AG04450 (cell line): ENCODE measurements at places on chromosomes 5 and 9.

- DNase-seq = no peak
Measured at GRCh38 chr5:88399561-88399960, 130.9 kb upstream of the TMEM161B start.

DNA sequence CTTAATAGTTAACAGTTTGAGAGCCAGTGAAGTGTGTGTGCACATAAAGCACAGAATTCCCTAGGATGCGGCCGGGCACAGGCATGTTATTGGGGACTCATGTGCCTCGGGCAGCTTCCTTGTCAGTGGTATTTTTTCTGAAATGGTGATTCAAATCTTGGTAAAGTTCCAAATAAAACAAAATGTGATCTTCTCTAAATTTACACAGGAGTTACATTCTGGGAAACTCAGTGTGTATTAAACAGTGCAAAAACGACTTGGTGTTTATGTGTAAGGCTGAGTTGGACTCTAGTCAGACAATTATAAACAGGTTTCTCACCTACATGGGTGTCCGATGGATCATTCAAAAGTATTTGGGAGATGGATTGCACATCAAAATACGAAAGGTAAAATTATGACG lies 48.9 kb downstream of the BOD1 start:
- no peak for DNase-seq

DNA sequence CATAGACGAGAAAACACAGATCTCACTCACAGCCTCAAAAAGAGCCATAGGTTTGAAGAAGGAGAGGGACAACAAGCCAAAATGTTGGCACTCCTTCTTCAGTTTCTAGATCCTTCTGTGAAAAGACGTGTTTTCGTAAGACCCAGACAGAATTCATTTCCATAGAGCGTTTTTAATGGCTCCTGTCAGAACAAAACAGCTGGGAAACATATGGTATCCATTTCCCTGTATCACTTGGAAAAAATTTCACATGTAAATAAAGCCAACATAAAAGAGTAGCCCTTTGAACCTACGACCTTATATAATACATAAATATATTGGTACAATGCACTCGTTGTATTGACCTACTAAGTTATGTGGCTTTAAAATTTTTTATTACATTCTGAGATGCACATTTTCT lies 108.1 kb downstream of the SNCAIP start:
- DNase-seq = no peak

DNA sequence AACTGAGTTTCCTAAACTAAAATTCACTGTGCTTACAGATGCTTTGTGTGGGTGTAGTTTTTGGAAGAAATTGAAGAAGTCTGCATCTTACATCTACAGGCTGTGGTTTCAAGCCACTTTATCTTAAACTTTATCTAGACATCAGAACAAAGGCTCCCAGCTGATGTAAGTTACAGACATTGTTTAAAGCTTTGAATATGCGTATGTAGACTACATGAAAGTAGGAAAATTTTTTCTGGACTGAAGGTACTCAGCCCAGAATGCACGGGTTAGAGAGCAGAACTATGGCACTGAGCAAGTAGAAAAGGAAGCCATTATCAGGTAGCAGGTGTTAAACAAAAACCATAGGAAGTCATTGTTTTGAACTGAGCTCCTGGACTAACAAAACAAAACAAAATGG lies 185.4 kb downstream of the TTC39B start:
- DNase-seq = no peak

DNA sequence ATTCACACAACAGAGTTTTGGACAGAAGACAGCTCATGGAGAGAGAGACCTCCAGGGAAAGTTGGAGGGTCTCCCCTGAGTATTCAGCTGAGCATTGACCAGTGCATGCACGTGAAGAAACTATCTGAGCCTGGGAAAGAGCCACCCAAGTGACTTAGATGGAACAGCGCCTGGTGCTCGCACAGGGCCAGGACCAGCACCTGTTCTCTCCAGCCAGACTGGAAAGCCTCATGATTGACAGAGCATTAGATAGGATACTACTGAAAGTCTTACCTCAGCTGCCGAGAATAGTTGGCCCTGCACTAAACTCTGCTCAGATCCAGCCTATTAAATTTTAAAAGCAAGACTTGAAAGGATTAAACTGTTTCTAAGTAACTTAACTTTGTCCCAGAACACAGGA lies 28.3 kb upstream of the NEURL1B start:
- DNase-seq = no peak

DNA sequence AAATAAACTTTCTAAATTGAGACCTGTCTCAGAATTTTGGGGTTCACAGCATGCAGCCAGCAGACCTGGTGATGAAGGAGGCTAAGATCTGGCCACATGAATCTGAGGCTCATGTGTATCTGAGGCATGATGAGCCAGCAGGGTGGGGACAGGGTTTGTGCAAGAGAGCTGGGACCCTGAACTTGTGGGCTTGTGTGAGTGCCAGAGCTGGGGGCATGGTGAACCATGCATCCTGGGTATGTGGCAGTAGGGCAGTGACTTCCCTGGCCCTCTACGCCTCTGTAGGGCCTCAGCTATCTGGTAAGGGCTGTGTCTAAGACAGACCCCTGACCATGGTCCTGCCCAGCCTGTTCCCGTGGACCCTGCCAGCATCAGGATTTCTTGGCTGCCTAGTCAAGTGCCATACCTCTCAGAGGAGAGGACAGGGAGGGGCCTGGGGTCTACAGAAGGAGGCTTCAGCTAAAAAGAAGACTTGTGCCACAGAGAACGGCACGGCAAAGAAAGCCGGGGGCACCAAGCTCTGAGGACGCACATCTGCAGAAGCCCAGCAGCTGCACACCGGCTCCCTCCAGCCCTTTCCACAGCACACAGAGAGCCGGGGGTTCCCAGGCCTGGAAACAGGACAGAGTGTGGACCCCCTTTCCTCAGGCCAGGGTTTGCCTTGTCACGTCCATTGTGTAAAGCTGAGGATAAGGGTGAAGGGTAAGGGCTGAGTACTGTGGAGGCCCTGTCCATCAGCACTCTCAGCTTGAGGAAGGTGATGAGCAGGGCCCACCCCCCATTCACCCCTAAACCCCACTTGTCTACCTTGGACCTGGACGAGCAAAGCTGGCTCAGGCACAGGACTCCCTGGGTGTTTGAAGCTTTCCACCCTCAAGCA lies 130.1 kb downstream of the MRPL36 start:
- no peak for DNase-seq

DNA sequence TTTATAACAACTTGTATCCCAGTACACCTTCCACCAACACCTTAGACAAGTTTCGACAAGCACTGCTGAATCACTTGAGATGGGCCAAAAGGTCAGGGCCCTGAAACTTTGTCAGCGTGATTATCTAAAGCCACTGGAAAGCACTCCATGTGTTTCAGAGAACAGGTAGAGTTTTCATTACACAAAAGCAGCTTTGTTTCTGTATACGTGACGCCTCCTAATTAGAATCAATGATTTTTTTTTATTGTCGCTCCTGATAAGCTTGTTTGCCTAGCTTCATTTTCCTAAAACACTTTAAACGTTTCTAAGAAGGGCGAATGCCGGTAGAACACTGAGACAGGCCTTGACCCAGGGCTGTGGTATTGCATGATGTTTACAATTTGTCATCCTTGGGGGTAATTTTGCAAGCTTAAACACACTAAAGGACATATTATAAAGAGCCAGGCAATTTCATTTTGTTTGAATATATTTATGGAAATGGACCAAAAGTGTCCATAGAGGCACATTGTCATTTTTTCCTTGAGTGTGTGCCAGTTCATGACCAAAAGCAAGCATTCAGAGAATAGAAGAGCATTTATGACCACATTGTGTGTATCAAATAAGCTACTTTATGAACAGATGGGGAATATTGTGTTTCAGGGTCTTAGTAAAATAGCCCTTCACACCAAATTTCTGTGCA lies 193.6 kb downstream of the GLIS3 start:
- DNase-seq = no peak

DNA sequence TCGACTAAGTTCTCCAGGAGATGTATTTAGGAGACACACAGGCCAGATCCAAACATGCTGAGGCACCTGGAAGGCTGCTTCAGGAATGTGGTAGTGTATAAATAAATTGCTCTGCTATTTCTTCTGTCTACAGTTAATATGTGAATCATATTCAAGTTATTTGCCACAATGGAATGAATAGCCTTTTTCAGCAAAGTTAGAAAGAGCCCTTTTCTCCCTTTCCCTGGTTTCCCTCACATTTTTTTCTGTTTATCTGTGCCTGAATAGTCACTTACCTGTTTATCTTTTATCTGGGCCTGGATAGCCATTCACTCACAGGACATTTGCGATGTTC lies 44.1 kb upstream of the CLINT1 start:
- DNase-seq = no peak

DNA sequence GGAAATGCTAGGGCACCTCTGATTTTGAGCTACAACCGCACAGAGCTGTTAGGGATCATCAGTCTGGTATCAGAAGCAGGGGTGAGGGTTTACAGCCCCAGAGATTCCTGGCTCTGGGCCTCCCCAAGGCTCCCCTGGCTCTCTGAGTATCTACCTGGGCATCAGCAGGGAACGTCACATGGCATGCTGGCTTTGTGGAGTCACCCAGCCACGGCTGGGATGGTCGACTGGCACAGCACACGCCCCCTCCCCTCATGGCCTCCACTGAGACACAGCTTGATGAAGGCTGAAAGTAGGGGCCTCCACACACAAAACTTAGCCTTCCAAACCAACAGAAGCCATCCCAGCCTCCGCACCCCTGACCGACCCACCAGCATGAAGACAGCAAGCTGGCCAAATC lies 16.7 kb downstream of the ATPSCKMT start:
- no peak for DNase-seq

- DNase-seq = no peak
Measured at GRCh38 chr5:107449369-107449768, 221.4 kb downstream of the EFNA5 start.

DNA sequence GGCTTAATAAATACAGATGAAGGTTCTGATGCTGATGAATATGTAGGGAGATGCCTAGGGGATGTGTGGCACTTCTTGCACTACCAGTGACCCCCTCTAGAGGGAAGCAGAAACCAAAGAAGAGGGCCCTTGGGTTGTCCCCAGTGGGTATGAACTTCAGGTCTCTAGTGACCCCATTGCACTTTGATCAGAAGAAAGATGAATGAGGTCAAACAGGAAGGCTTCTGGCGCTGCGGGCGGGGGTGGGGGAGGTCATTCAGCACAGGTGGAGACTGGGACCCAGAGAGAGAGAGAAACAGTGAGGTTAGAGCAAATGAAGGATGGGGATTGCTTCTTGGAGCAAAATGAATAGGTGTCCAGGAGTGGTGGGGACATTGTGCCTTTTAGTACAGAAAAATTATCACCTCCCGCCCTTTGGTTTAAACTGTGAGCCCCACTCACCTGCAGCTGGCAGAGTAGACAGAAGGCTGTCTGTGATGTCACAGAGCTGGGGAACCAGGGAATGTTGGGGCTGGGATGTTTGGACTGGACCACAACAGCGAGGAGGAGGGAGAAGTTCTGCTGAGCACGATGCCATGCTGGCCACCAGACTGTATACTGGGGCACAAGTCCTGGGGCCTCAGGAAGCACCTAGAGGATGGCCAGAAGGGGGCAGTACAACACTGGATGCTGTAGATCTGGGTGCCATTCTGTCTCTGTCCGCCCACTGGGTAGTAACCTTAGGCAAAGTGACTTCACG lies at the start of gene TEX48:
TEX48 (minus strand) TSS at position 599 of the 739 bp plus-strand sequence. CDS start 10,469 bp downstream, outside the sequence.
- no peak for DNase-seq
